ENCODE measurements at places on chromosomes 1 and 21. TPM values are rescaled to one million over a fixed set of nuclear protein-coding genes. Genes with fewer than 3 reads are reported as not detected.
A peak's percentile ranks its signal among the peaks of the same experiment; 100 is the strongest.

DNA sequence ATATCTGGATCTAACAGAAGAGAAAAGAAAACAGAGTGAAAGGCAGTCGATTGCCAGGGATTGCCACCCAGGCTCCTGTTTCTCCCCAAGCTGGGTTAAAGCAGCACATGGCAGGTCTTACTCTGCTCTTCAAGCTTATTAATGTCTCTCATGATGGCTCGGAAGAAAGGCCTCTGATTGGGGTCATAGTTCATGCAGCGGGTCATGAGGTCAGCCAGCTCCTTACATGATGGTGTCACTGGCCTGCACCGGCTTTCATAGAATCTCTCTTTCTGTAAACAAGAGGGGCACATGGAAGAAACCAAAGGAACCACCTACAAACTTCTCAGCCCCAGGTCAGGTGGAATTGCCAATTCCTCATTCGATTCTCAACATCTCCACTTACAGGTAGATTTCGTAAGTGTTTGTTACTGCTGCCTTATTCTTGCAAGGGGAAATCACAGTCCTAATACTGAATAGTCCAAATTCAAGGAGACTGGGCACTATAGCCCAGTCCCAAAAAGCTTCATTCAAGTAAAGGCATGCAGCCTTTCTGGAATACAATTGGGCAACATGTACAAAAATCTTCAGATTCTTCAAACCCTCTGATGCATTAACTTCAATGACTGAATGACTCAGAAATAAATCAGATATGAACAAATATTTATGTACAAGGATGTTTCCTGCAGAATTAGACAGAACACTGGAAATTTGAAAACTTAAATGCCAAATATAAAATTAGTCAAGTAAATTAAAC is 96.6 kb downstream of the RAVER2 start:
- DNase-seq, result no peak

DNA sequence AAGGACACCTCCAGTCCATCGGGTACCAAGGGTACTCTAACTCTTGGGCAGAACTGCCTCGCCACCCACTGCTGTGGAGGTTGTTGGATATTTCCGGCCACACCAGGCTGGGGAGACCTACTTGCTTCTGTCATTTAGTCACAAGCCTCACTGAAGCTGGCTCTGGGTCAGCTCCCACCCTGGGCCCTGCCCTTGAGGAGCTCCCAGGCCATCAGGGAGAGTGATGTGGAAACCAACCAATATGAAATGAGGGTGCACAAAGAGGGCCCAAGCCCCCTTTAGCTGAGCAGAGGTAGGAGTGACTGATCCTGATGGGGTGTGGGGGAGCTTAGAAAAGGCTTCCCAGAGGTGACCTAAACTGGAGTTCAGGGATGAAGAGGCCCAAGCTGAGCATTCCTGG is 19.6 kb downstream of the PARS2 start:
- DNase-seq, result no peak

DNA sequence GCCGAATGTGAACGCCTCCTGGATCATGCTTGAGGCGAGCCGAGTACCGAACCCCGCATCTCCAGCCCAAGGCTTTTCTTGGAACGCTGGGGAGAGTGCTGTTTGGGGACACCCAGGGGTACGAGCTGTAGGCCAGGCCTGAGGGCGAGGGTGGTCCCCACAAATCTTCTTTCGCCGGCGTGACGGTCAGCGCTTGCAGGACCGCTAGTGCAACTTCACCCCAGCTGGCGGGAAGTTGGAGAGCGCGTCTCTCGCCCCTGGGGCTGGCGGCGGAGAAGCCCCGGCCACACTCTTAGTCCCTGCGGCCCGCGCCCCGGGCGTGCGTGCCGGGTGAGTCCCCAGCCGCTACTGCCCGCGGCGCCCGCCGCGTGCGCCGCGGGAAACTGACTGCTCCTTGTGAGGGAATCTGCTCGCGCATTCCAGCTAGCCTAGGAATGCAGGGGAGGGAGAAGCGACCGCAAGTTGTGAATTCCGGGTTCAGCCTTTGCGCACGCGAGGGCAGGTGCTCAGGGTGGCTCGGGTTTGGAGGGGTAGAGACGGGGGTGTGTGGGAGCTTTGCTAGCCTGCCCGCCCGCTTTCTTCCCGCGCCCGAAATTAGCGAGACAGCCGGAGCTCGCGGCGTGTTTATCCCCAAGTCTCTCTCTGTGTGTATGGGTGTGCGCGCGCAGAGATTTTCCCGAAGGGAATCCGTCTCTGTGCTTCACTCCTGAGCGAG is 884 bp downstream of the LHX4 start:
- DNase-seq, result peak; percentile 29

- DNase-seq, result peak; percentile 37
Observed at GRCh38 chr1:206955476-206956451, 9.5 kb upstream of the PIGR start.

DNA sequence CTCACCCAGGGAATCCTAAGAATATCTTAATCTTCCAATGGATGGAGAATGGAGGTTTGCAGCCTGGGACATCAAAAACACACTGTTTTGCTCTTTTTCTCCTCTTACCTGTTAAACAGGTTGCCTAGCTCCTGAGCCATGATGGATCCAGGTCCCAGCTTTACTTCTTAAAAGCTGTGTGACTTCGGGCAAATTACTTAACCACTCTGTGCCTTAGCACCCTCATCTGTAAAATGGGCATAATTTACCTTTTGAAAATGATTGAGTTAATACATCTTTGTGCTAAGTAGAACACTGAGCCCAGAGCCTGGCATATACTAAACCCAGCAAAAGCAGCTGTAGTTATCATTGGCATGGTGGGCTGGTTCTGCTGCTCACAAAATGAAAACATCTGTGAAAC is 10.2 kb downstream of the COQ8A start:
- no peak for DNase-seq

GRCh38 chr1:119885903-119886783 is 10.2 kb downstream of the ADAM30 start:
- DNase-seq, result peak; percentile 78

The PLEKHA6 gene
- 0.87 TPM for total RNA-seq

Measured in activated CD4-positive, alpha-beta T cell treated with anti-CD3 and anti-CD28 coated beads for 36 hours (primary cell).